ENCODE measurements at places on chromosomes 2 and 18.

- DNase-seq = no peak
Observed at GRCh38 chr18:67243799-67244587, 272.5 kb downstream of the DSEL start.

DNA sequence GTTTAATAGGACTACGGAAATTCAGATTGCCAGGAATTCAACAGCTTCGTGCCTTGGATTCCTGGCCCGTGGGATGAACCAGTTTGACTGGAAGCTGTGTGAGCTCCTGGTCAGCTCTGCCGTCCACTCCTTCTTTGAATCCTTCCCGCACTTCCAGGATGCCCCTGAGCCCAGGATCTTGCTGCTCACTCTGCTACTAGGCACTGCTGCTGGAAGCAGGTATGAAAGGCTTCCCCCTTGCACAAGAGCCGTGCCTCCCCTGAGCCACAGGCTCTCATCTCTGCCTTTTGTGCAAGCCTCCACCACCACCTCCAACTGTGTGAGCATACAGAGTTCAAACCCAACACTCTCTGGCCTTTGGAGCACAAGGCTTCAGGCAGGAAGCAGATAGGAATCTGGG, 34.9 kb downstream of the EN1 start:
- no peak for DNase-seq

DNA sequence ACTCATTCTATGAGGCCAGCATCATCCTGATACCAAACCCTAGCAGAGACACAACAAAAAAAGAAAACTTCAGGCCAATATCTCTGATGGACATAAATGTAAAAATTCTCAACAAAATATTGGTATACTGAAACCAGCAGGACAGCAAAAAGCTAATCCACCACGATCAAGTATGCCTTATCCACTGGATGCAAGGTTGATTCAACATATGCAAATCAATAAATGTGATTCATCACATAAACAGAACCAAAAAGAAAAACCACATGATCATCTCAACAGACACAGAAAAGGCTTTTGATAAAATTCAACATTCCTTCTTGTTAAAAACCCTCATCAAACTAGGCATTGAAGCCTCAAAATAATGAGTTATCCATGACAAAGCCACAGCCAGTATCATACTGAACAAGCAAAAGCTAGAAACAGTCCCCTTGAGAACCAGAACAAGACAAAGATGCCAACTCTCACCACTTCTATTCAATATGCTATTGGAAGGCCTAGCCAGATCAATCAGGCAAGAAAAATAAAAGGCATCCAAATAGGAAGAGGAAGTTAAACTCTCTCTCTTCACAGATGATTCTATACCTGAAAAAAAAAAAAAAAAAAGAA, 45.3 kb downstream of the RTTN start:
- no peak for DNase-seq

DNA sequence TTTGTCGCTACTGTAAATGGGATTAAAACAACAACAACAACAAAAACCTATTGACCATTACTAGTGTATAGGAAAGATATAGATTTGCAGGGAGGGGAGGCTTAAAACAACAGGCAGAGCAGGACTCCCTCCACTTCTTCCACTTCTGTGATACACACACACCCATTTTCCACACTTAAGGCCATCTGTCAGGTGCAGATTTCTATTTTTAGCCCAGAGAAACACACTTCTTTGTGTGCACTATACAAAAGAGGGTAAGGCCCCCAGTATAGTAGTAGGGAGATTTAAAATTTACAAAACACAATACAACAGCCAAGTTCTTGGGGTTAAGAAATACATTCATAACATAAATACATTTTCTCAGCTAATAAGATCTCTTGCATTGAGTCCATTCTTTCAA, 22.4 kb downstream of the PTPN2 start:
- no peak for DNase-seq

- DNase-seq = no peak
Observed at GRCh38 chr2:151083856-151084795, 177.5 kb downstream of the RBM43 start.

All from activated T-helper 1 cell treated with Interleukin-2 at 50 U/mL for 16 hours (primary cell).